ENCODE measurements at places on chromosomes 4 and X.

- DNase-seq, result no peak
These were observed 330.3 kb downstream of the TRAM1L1 start for GRCh38 chr4:116755051-116755450.

DNA sequence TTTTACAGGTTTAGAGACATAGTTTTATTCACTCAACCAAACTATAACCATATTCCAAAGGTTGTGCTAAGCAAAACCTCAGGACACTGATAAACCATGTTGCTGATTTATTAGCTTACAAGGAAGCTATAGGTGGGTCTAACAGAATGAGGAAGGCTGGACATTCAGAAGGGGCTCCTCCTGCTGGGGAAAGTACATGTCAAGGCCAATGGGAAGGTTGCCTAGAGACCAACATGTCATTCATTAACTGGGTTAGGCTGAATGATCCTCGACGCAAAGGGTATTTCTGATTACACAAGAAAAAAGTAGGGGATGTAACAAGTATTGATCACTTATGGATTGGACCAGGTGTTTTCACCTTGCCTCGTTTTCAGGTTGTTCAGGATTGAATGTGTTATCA lies 30.3 kb downstream of the SLC10A6 start:
- DNase-seq, result peak; percentile 8

GRCh38 chr4:151807220-151807619 lies 46.4 kb upstream of the GATB start:
- peak; percentile 76 for DNase-seq

DNA sequence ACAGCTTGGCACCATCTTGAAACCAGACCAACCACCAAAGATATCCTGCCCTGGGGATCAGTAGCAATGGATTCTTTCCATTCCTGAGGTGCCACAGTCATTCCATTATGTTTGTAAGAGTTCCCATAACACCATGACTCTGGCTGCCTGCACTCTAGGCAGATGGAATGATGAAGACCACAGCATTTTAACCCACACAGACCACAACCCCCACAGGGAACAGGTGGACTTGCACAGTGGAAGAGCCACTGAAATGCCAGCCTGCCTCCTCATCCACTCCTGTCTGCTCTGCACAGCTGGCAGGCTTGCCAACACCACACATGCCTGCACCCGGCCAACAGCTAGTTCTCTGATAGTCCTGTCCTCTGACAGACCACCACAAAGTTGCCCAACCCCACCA lies 2362.2 kb upstream of the AGA start:
- DNase-seq, result no peak

DNA sequence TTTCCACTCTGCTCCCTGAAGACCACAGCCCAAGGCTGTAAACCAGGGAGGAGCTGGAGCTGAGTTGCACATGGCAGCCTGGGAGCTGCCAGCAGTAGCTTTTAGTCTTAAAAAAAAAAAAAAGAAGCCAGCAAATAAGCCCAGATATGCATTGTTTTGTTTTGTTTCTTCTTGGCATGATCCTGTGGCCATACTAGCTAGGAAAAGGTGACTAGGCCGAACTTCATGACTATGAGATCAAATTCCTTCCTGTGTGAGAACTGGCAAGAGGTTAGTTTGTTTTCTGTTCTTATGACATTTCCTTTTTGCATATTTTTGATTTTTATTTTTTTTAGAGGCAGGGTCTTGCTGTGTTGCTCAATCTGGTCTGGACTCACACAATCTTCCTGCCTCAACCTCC lies 323.3 kb downstream of the DCTD start:
- no peak for DNase-seq

GRCh38 chrX:119008110-119008744 lies 33.8 kb downstream of the LONRF3 start:
- peak; percentile 37 for DNase-seq

DNA sequence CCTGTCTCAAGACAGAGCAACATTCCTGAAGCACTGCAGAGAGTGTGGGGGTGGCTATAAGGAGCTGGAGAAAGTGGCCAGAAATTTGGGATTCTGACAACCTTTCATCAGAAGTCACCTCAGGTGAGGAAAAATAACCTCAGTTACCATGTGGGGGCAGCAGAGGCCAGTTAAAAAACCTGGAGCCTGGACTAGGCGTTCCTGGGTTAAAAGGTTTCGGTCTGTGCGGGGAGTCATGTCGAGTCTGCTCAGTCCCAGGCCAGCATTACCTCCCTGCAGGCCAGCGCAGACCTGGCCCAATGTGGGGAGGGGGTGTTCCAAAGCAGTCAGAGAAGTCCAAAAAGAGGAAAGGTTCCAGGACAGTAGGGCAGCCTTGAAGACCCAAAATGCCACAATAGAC lies 10.9 kb upstream of the NALF2 start:
- DNase-seq, result peak; percentile 47

GRCh38 chrX:71623714-71624113 lies 5.4 kb upstream of the CXCR3 start:
- DNase-seq, result peak; percentile 42

DNA sequence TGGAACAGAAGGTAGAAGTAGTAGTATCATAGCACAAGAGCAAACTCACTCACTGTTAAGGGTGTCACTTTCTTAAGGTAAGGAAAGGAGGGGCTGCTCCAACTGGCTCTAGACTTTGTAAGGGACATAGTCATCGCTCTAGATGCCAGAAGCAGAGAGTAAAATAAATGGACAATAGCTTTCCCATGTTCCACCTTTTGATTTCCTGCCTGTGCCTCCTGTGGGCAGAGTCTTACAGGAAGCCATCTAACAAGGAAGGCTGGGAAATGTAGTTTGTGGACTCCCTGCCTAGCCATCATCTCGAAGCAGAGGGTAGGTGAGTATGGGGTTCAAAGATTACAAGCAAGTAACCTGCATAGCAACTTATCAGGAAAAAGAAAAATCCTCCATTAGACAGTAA lies 1.7 kb upstream of the METTL14 start:
- peak; percentile 41 for DNase-seq

- no peak for DNase-seq
These were observed 29.4 kb upstream of the FBXW7 start for GRCh38 chr4:152565333-152565732.

GRCh38 chr4:102217775-102218355 lies 127.4 kb downstream of the SLC39A8 start:
- DNase-seq, result no peak

DNA sequence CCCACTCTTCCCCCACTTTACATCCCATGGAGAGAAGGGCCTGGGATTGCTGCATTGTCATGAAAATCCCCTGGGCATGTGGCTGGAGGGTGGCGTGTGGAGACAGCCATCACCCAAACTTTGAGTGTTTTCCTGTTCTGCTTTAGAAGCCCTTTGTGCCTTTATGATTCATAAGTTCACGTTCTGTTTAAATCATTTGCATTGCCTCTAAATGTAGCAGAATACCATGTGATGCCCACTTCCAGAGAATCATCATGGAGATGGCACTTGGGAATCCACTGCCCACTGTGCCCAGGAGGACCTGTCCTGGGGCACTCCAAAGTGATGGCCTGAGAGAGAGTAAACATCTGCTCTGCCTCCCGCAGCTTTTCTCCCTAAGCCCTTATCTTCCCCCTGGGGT lies 52.8 kb downstream of the MED28 start:
- no peak for DNase-seq

- DNase-seq, result peak; percentile 37
These were observed 72.2 kb upstream of the PPP3CA start for GRCh38 chr4:101419336-101420135.

DNA sequence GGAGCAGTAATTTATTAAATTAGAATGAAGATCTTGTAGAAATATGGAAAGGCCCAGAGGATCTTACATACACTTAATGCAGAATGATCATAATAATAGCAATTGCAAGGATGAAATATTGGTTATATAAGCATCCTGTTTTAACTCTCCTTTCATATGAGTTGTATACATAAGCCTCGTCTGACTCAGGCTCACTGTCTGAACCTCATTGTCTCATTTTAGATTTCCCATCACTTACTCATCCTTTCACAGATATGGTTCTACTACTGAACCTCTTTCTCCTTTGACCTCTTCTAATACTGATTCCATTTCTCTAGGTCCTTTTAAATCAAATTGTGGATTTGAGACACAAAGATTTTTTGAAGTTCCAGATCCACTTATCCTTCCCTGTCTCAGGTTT lies 277.3 kb upstream of the TRPC5 start:
- no peak for DNase-seq

GRCh38 chrX:2500091-2500802 lies 529 bp downstream of the DHRSX start:
- DNase-seq, result peak; percentile 71

DNA sequence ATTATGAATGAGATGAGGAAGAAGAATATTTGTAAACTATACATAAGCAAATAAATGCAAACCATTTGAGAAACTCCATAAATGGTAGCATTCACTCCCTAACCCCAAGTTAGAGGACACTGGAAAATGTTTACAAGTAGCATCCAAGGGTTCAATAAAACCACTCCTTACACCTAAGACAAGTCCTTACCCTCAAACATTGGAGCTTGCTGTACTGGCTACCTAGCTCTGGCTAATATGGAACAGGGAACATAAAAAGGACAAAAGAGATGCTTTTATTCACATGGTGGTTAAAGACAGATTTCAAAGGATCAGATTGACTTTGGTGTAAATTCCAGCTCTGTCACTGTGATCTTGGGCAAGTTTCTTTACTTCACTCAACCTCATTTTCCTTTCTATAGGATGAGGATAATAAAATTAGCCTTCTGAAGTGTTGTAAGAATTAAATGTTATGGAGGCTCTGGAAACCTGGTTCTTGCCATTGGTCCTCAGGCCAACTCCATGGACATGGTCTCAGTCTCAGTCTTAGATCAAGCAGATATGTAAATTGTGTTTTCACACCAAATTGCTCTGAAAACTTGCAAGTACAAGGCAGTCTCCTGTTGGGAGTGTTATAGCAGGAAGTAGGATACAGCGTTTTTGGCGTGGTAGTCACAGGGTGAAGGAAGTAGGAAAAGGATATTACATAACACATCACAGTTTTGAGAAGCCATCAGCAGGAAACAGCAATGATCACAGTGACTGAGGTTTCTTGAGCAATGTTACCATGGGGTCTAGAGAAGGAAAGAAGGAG lies 3.3 kb downstream of the CXCL1 start:
- no peak for DNase-seq

GRCh38 chrX:63750811-63751210 lies 34.2 kb downstream of the ARHGEF9 start:
- DNase-seq, result no peak

DNA sequence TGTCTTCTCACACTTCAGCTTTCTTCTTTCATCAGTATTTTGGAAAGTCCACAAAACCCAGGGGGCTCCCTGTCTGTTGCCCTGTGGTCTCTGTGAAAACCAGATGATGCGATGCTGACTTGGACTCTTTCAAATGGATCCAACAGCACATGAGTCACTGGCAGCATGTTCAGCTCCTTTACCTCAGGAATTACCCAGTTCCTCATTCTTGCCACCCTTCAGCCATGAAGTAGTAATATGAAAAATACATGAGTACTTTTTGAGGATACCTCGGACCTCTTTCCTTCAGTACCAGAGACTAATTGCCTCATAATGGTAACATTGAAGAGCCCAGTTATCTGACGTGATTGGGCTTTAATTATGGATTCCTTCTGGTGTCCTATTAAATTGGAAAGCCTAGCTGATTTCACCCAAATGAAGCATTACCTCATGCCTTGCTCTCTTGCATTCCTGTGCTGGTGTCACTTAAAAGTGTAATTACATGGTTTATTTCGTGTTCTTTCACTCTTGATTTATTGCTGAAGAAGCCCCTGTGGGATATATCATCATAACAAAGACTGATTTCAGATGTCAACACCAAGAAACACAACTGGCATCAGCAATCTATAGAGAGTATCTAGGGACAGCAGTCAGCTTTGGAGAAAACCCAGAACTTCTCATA lies 63.4 kb downstream of the NFKB1 start:
- DNase-seq, result no peak

GRCh38 chr4:109046471-109047201 lies 255.8 kb downstream of the COL25A1 start:
- peak; percentile 46 for DNase-seq

DNA sequence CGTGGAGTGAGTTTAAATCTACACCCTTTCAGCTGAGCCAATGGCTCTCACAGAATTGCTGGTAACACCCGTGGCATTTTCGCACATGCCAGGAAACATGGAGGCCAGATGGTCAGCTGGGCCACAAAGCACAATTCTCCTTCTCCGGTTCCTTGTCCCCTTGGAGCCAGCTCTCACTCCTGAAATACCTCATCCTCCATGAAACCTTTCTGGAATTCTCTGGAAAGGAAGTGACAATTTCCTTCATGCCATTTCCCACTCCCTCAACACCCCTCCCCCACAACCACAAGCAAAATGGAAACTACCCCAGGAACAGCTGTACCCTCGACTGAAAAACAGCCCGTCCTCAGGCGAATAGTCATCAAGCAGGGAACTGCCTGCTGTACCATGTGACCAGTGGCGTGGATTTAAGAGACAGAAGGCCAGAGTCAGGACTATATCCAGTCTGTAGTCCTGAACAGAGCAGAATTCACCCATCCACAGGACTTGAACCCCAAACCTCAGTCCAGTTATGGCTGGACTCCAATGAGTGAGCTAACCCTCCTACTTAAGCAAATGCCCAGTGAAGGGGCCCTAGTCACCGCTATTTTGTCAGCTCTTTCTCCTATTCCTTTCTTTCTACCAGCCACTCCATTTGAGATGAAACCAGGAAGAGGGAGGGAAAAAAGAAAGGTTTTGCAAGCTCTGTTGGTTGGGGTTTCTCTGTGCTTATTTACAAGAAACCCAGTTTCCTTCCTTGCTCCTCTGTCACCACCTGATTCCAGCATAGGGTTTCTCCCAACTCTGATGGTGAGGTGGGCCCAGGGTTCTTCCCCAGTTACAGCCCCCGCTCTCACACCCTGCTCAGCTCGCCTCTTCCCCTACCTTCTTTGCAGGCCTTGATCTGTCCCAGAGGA lies 24.5 kb downstream of the ELF4 start:
- no peak for DNase-seq

GRCh38 chr4:30945586-30945985 lies 225.4 kb downstream of the PCDH7 start:
- peak; percentile 37 for DNase-seq

GRCh38 chrX:2693113-2694002 lies 2.3 kb downstream of the CD99 start:
- DNase-seq, result peak; percentile 5

DNA sequence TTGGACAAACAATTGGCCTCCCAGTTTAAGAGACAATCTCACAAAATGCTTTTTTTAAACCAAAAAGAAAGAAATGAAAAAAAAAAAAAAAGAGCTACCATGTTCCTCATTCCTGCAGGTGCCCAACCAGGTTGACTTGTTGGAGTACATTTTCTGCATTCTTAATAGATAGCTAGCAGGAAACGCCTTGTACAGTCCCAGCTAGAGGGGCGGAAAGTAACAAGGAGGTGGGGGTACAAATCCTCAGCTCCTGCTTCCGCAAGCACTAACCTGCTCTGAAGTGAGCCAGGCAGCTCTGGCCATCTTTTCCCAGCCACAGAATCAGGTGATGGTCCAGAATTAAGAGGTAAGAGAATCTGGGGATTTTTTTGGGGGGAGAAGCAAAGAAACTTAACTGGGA lies at the start of gene VGLL1:
Gene VGLL1, plus strand, starts transcription at position 265 of the 400 bp plus-strand sequence. CDS start 3,806 bp downstream, outside the sequence.
- DNase-seq, result no peak
